ENCODE measurements at places on chromosomes 6 and 20.
A peak's percentile ranks its signal among the peaks of the same experiment; 100 is the strongest.

GRCh38 chr6:117463762-117464665 is 18.5 kb upstream of the DCBLD1 start:
- peak; percentile 19 for DNase-seq

GRCh38 chr6:149717588-149718458 is at the start of gene LATS1:
LATS1 (minus strand) TSS chr6:149718101; CDS start chr6:149702126, 15,975 bp downstream.
- DNase-seq: peak; percentile 89

GRCh38 chr6:2429032-2429431 is 183.6 kb upstream of the GMDS start:
- DNase-seq: no peak

GRCh38 chr20:3911956-3912355 is 22.8 kb downstream of the PANK2 start:
- DNase-seq: no peak

DNA sequence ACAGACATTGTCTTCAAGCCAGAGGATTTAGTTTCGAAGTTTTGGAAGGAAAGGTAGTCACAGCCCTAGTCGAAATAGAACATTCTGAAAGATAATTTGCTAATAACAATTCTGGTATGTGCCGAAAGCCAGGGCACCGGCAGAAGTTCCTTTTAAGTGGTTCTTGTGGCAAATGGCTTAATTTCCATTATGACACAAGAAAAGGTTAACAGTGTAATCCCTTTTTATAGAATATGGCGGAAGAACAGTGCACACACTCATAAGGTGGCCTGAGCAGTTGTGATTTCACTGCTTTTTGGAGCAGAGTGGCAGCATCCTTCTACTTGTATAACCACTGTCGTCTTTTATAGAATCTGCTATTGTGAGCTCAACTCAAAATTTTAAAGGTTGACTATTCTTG is 152.4 kb downstream of the SASH1 start:
- no peak for DNase-seq

DNA sequence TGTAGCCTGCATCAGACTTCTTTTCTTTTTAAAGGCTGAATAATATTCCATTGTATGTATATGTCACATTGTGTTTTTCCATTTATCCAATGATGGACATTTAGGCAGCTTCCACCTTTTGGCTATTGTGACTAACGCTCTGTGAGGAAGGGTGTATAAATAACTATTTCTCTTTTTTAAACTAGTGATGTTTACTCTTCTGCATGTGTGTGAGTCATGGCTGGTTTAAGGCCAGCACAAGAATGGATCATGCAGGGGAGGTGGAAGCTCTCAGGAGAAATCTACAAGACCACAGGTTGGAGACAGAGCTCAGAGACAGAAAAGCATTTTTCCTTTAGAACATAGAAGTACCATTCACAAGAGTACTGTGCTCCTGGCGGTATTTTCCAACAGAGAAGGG is 307.2 kb downstream of the SOX4 start:
- DNase-seq: no peak

DNA sequence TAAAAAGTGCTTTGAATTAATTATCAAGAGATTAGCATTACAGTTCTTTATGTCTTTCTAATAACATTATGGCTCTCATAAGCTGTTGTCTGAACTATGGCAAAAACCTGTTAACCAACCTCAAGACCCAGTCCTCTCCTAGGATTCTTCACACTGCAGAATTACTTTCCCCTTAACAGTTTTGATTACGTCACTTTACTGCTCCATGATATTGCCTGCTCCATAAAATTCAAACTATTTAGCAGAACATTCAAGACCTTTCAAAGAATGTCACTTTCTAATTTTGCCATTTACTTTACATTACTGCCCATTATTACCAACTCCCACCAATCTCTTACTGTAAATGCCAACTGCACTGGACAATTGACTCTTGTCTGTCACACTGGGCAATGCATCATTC is 843.5 kb downstream of the PHF3 start:
- DNase-seq: no peak

DNA sequence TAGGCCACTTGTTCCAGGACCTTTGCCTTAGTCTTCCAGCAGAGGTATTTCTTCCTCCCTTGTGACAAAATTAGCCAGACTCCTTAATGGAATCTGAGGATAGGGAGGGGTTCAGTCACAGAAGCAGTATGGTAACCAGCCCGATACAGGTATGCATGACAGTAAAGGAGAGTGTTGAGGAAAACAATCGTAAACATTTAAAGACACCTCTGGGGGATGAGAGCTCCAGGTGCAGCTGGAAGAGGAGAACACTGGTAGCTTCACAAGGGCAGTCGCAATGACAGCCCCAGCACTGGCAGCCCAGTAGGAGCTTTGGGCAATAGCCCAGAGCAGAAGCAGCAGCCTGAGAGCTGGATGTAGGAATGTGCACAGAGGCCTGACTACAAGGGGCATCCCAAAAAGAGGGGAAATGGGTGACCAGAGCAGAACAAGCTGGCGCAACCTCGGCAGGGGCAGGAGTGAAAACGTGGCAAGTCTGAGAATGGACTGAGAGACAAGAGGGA is 344.9 kb upstream of the JAG1 start:
- DNase-seq: no peak

DNA sequence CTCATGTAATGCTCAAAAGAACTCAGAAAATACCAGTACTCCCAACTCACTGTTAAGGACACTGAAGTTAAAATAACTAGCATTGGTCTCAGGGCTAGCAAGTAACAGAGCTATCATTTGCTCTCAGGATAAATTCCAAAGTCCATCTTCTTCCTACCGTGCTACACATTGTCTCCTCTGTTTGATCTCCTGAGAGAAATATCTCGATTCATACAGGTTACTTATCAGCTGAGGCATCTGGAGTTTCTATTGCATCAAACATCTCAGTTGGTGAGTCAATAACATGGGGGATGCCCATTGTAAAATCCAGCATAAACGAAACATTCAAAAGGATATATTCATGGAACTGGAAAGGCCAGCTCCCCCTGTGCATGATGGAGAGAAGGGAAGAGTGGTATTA is 147.4 kb downstream of the BACH2 start:
- DNase-seq: no peak

DNA sequence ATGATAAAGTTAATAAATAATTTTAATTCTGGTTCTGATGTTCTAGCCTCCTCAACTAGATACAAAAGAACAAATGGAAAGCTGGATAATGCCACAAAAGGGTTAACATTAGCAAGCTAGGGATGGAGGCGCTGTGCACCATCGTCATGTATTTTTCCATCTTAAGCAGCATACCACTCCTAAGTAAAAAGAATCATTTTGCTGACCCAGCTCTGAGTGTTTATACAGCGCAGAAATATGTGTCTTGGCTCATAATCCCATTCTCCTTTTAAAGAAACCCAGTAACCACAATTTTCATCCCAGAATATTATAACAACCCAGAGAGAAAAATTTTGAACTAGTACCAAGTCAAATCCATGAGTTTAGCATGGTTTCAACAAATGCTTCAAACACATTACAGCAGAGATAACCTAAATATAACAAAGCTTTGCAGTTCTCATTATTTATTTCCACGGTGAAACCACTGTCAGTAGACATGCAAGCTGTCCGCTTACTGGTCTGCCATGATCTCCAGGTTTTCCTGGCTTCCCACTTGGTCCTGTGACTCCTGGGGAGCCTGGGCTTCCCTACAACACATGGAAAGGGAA is 111.1 kb downstream of the COL12A1 start:
- DNase-seq: no peak

- DNase-seq: no peak
Observed at GRCh38 chr6:5855787-5856470, 150.8 kb downstream of the NRN1 start.

GRCh38 chr6:132763269-132763668 is 5.6 kb upstream of the VNN2 start:
- DNase-seq: peak; percentile 56

DNA sequence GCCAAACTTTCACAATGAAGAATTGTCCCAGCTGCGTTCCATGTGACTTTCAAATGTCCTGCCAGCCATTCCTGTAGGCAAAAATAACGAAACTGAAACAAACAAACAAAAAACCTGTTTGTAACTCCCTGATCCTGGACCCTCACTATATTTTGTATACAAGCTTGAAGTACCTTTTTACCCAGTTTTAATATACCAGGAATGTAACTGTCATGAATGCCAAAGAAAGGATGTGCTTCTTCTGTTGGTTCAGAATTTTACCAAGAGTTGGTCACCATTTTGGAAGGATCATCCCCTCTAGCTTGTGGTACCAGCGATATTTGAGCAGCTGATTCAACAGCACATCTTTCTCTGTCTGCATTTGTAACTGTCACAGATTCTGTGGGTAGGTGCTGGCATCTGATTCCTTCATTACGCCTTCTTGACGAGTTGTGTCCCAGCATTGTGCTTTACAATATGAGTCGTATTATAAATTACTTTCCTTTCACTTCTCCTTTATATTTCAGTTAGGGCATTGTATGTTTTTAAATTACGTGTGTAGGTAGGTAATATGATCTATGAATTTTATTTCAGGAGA is 93.9 kb downstream of the DLGAP4 start:
- DNase-seq: no peak

GRCh38 chr20:58891086-58891717 is 38.7 kb downstream of the GNAS start:
- peak; percentile 77 for DNase-seq

DNA sequence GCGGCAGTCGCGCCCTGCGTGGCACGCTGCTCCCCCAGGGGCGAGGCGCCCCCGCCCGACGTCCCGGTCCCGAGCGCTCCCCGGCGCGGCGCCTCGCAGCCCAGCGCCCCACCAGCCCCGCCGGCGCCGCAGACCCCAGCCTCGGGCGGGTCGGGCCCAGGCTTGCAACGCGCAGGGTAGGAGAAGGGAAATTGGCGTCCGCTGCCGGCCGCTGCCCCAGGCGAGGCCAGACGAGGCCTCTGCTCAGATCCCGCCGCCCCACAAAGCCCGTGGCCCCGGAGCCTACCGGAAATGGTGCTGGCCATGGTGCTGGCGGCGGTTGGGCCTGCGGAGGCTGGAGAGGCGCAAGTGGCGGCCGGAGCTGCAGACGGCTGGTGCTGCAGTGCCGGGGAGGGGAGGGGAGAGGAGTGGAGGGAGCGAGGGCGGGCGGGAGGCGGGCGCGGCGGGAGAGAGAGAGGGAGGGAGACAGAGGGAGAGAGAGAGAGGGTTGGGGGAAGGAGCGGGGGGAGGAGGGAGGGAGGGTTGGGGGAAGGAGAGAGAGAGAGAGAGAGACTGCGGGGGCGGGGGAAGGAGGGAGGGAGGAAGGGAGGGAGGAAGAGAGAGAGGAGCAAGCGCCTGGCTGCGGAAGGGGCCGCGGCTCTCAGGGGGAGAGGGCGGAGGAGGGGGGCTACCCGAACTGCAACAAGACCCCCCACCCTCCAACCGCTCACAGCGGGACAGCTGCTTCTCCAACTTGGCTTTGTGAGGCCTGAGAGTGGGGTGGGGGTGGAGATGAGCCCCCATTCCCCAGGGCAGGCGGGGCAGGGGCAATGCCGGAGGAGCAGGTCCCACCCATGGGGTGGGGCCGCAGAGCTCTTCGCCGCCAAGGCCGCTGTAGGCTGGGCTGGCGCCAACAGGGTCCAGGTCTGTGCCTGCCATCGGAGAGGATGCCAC is at the start of gene STMN3:
Gene STMN3, minus strand, starts transcription at position 384 of the 933 bp plus-strand sequence. Its CDS starts 79 bp downstream, at position 305.
- peak; percentile 74 for DNase-seq

DNA sequence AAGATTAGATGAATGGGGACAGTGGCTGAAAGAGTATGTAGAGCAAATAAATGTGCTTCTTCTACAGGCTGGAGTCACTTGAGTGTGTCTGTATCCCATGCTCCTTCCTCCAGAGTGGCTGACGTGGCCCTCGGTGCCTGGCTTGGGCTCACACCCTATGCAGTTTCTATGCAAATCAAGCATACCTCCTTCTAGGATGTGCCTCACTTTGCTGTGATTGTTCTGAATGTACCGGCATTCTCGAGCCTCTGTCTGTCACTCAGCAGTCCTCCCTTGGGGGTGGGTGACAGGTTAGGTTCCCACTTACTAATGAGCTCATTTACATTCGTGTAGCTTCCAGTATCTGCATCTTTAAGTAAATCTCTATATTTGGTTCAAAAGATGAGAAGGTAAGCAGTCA is 55.1 kb upstream of the HDDC2 start:
- no peak for DNase-seq

DNA sequence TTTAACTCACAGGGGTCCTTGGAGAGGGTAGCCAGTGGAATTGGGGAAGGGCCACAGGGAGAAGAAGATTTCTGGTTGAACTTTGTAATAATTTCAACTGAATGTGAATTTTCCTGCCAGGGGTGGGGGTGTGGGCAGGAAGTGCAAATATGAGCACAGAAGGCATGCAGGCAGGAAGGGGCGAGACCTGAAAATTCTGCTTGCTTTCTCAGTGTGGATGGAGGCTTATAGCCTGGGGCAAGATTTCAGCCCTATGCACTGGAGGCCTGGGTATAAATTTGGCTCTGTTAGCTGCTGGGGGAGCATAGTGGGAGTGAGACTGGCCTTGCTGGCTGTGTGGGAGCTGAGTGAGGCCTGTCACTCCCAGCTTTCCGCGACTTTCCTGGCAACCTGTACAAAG is 54.4 kb downstream of the PERP start:
- no peak for DNase-seq

- DNase-seq: no peak
Observed at GRCh38 chr6:112827793-112828192, 480.7 kb downstream of the RFPL4B start.

DNA sequence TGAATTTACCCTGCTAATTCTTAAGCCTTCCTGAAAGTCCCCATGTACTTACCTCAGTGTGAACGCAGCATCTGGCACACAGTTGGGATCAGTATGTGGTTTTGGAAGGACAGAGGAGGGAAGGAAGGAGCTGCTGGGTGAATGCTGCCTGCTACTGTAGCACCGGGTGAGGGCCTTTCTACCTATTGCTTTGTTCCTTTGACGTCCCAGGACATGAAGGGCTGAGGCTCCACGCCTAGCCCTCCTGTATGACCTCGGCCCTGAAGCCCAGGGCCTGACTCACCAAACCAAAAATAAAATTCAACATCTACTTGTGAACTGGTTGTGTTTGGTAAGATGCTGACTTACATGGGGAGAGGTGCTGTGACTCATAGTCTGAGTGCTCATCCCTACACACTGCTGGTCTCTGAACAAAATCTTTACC is 51.1 kb downstream of the ARID1B start:
- peak; percentile 40 for DNase-seq

Measured in CD4-positive, alpha-beta T cell treated with Interleukin-4 for 4 hours (primary cell).